NCI-H1417 (cell line): ENCODE measurements at places on chromosomes 5 and 9.

GRCh38 chr5:89275066-89275855 is 392.3 kb upstream of the MEF2C start:
- DNase-seq, result no peak

- DNase-seq, result no peak
These were observed 134.3 kb downstream of the MACROH2A1 start for GRCh38 chr5:135264451-135265440.

GRCh38 chr5:50564079-50564478 is 102.4 kb upstream of the PARP8 start:
- DNase-seq, result no peak

GRCh38 chr5:56833325-56833724 is 18.0 kb downstream of the MAP3K1 start:
- peak; percentile 45 for DNase-seq

DNA sequence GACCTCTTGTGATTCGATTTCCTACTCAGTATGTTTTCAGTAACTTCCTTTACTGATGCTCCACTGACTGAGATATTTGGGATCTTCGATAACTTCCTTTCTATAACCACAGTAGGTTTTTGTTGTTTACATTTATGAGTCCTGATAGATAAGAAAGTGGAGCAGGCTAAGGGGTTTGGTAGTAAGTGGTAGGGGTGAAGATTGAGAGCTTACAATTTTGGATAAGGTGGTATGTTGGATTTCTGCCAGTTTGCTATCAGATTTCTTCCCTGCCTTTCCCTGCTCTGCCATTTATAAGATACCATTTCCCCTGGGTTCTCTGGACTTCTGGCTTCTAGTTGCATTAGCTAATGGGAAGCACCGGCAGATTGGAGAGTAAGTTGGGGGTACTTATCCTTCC is 7.9 kb upstream of the NDUFS4 start:
- DNase-seq, result no peak

DNA sequence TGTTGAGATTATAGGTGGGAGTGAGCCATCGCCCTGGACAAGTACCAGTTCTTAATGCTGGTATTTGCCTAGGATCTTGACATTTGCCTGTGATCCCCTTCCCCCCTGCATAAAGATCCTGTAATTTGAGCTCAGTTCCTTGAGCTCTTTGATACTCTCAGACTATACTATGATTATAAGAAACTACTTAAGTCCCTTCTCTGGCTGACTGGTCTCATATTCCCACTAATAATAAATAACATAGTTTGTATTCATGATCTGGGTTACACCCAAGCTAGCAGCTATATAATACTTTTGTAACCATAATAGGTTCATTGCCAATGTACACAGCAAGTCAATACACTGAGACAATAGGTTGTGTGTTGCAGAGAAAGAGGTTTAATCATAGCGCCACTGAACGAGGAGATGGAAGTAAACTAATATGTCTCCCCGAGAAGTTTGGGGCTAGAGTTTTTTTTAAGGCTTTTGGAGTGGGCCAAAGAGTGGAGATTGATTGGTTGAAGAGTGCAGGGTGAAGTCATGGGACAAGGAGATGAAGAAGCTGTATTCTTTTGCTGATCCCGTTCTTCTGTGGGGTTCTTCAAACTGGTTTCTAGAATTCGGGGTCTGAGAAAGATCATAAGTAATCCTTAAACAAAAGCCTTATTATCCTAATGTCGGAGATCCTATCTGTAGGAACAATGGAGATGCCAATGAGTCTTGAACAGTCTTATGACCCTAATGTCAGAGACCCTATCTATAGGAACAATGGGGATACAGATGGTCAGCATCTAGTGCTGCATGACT is 20.7 kb upstream of the SHOC1 start:
- DNase-seq, result no peak

DNA sequence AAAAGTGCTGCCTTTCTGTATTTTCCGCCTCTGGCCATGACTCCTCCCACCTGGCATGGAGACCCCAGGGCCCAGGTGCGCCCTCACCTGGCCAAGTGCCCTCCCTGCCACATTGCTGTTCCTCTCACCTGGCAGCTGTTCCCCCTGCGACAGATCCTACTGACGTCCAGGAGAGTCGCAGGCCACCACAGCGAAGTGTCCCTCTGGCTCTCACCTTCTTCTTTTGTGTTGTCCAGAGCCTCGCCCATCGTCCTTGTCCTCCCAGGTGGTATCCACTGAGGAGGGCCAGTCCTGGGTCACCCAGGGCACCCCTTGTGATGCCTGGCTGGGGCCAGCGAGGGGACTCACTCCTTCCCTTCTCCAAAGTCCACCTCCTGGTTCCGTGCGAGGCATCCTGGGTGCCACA is 2.6 kb downstream of the NKD2 start:
- DNase-seq, result peak; percentile 41

DNA sequence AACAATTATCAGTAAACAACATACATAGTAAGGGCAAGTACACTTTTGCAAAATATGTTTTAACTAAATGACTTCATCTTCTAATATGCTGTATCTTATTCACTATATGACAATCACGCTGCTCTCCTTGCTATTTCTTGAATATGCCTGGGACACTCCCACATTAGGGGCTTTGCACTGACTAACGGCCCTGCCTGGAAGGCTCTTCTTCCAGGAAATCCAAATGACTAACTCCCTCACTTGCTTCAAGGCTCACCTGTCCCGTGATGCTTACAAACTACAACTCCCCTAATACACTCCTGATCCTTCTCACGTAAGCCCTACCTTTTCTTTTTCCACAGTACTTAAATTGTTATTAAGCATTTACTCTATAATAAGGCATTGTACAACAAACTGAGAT is 10.6 kb downstream of the ERP44 start:
- no peak for DNase-seq
